Bone marrow (tissue), 2 donors: ENCODE measurements at places on chromosomes 11 and 22.

DNA sequence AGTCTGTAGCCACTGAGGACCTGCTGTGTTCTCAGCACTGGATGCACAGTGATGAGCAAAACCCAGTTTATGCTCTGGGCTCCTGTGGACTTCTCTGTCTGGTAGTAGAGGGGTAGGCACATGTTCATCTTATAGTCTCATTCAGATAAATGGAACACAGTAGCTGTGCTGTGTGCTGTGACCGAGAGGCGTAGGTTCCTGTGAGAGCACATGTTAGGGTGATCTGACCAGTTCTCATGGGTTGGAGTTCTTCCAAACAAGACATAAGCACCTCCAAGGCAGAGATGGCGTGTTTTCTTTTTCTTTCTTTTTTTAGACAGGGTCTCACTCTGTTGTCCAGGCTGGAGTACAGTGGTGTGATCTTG, 154.8 kb upstream of the RASSF10 start:
- DNase-seq: no peak

- DNase-seq: peak; percentile 33
Measured at GRCh38 chr11:46489656-46490560, 98.3 kb upstream of the CHRM4 start.

- no peak for DNase-seq
Measured at GRCh38 chr11:108562746-108563581, 30.6 kb downstream of the EXPH5 start.

GRCh38 chr11:66739983-66740382, 11.0 kb upstream of the SPTBN2 start:
- DNase-seq: no peak
